T47D (cell line): ENCODE measurements at places on chromosomes 13 and 19.

DNA sequence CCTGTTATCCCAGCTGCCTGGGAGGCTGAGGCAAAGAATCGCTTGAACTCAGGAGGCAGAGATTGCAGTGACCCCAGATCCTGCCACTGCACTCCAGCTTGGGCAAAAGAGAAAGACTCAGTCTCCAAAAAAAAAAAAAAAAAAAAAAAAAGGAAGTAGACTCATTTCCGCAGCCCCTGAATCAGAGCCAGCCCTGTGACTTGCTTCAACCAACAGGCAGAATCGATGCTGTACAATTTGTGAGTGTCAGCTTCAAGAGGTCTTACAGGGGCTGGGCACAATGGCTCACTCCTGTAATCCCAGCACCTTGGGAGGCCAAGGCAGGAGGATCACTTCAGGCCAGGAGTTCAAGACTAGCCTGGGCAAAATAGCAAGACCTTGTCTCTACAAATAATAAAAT is 12.8 kb downstream of the ANKRD27 start:
- no peak for DNase-seq

DNA sequence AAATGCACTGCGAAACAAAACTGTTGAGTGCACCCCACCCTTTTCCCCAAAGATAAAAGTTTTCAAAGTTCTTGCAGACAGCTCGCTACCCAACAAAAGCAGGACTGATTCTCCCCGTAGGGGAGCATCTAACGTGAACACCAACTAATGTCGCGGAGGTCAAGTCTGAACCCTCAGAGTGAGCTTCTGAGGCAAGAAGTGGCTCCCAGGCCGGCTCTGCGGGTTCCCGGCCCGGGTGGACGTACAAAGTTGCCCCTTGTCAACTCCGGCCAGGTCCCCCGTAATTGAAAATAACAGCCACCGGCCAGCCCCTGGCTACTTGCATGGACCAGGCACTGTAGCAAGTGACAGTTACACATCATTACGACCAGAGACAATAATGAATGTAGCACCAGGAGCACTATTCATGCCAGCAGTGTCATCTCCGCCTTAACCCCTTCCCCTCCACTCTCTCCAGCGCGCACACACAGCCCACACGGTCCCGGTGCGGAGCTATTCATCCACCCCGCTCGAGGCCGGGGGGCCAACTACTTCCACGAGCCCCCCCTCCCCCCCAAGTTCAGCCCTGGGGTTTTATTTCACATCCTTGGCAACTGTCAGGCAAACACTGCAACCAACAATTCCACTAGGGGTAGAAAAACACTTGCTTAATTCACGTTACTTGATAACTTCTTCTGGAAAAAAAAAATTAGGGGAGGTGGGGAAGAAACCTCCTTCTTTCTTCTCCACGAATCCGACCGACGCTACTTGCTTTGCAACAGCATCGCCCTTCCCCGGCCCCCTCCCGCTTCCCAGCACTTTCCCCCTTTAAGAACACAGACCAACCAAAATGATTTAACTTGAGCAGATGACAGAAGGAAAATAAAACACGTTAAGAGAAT is 1.2 kb downstream of the KLF12 start:
- DNase-seq = no peak

DNA sequence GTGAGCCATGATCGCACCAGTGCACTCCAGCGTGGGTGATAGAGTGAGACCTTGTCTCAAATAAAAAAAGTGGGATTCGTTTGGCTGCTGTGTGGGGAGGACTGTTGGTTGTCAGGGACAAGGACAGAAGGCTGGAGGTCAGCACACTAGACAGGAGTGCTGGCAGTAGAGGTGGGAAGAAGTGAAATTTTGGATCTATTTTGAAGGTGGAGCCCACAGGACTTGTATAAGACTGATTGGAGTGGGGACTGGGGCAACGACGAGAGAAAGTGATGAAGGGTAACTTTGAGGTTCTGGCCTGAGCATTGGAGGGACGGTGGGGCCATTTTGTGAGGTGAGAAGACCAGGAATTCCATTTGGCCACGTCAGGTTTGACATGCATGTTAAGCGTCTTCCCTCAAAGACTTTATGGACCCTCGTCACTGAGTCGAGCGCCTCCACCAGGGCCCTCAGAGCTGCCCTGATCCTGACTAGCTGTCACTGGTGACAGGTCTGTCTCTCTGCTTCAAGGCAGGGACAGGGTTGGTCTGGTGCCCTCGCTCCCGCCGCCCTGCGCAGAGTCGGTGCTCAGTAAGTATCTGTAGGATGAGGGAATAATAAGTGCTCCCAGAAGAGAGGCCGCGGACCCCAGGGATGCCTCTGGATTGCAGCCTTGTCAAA is 673 bp downstream of the CTU1 start:
- DNase-seq = no peak

DNA sequence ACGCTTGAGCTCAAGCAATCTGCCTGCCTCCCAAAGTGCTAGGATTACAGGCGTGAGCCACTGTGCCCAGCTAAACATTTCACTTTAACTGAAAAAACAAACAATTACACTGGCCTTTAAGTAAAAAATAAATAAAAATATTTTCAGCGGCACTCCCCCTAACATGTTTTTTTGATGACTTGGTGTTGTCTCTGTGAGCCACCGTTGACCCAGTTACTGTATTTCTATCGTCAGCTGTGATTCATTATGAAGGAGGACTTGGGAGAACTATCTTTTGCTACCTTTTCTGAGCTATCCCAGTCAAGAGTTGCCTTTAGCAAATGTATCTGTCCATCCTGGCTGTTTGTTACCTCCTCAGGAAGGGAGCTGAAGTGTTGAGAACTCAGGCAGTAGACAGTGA is 18.5 kb upstream of the C19orf33 start:
- DNase-seq = no peak

GRCh38 chr13:45269204-45269603 is 68.4 kb upstream of the KCTD4 start:
- no peak for DNase-seq

GRCh38 chr13:62512194-62513141 is 1096.8 kb upstream of the PCDH20 start:
- DNase-seq = no peak

DNA sequence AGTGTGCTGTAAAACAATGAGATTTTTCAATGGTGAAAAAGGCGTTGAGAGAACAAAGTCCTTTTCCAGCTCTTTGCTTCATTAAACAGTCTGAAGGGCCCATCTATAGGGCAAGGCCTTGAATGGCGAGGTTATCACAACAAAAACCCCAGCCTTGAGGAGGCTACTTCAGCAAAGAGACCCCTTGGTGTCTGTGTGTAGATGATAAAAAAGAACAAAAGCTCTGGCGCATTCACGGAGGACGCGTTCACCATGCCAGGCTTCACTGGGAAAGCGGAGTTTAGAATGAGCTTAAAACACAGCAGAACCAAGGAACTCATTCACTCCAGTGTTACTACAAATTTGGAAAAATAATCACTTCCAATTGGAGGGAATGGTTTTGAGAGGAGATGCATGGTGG is 530.0 kb upstream of the ARGLU1 start:
- DNase-seq = no peak

DNA sequence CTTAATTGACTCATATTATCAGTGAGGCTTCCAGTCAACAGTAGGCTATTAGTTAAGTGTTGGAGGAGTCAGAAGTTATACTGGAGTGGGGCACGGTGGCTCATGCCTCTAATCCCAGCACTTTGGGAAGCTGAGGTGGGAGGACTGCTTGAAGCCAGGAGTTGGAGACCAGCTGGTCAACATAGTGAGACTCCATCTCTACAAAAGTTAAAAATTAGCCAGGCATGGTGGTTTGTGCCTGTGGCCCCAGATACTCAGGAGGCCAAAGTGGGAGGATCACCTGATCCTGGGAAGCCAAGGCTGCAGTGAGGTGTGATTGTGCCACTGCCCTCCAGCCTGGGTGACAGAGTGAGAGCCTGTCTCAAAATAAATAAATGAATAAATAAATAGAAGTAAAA is 53.2 kb downstream of the COMP start:
- DNase-seq = no peak

DNA sequence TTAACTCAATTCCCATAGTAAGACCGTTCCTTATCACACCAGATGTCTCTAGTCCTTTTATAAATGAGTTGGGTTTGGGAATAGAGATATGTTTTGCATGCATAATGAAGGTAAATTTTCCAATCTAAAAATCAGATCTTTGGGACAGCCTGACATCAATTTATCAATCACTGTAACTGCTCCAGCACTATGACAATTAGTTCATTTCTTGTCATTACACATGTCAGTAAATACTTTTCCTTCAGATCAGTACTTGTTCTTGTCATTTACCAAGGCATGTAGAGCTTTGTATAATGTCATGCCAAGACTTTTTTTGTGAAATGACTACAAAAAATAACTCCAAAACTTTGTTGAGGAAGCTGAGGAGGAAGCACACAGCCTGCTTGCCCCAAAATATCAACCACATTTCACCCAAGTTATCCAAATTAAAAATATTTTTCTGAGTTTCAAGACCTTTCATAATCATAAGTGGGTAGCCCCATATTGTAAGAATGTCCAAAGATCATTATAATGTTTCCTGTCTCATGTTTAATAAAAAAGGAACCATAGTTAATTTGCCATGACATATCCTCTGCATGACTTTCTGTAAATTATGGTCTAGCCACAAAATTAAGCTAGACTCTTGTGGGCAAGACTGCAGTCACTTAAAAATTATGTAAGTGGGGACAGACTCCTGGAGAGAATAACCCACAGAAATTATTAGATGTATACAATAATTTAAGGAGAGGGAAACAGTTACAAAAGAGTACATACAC is 586.8 kb downstream of the TBC1D4 start:
- DNase-seq = no peak

- DNase-seq = no peak
Observed at GRCh38 chr19:2478756-2479555, 3.0 kb downstream of the GADD45B start.

DNA sequence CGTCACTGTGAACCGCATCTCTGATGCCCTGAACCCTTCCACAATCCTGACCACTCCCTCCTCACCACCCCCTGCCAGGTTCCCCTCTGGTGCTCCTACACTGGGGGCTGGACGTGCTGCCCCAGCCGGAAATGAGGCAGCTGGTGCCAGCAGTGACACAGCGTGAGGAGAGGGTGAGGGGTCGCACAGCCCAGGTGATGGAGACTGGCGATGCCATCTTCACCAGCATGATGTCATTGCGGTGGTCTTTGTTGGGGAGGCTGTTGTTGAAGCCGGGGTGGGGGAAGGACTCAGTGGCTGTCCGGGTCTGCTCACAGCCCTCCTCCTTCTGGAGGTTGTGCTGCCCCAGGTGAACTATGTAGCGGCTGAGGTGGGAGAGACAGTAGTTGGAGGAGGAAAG is 2.5 kb downstream of the KLK11 start:
- no peak for DNase-seq

GRCh38 chr13:69866555-69866954 is 241.1 kb upstream of the ATXN8OS start:
- no peak for DNase-seq

- no peak for DNase-seq
Observed at GRCh38 chr13:78993792-78994191, 334.8 kb upstream of the OBI1 start.

- no peak for DNase-seq
Observed at GRCh38 chr13:80669112-80669511, 328.2 kb upstream of the SPRY2 start.

DNA sequence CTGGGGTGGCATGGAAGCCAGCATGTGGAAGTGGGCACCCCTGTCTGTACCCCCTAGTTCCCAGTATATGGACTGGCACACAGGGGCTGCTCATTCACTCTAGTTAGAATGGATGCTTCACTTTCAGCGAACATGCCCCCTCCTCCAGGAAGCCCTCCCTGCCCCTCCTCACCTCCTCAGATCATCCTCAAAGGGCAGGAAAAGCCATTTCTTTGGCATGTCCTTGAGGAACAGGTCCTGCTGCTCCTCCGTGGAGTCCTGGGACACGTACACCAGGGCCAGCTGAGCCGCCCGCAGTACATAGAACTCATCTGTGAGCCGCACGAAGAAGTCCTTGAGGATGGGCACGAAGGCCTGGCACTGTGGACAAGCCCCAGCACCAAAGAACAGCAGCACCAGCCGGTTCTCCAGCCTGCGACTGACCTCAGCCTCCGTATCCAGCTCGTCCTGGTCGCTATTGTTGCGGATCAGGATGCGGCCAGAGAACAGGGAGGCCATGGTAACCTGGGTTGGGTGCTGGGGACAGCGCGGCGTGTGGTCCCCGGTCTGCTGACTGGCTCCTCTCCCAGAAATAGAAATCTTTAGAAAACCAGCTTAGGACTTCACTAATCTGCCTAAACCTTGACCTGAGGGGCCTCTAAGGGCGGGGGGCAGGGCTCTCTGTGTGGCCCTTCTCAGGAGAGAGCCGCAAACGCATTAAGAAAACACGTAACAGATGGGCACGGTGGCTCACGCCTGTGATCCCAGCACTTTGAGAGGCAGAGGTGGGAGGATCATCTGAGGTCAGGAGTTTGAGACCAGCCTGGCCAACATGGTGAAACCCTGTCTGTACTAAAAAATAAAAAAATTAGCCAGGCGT is at the start of gene NXNL1:
Gene NXNL1, minus strand, starts transcription at position 555 of the 859 bp plus-strand sequence. Its CDS starts 57 bp downstream, at position 498.
- no peak for DNase-seq

DNA sequence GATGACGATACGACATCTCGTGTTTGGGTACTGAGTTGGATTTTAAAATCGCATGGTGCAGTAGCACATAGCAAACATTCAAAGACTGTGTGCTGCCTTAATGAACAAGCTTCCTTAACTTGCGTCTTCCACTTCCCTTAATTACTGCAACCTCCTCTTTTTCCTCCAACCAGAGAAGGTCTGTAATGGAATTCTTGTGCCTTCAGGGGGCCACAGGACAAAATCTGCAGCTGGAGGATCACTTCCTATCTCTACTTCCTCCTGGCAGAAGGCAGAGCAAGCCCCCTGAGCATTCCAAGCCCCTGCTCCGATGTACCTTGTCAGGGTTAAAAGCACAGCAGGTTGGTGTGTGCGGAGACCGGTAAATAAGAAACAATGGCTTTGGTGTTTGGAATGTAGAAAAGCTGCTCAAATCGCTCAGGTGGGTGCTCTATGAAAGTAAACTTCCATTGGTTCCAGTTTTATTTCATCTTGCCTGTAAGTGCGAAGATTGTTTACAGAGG is 151.3 kb upstream of the UQCRFS1 start:
- DNase-seq = no peak

DNA sequence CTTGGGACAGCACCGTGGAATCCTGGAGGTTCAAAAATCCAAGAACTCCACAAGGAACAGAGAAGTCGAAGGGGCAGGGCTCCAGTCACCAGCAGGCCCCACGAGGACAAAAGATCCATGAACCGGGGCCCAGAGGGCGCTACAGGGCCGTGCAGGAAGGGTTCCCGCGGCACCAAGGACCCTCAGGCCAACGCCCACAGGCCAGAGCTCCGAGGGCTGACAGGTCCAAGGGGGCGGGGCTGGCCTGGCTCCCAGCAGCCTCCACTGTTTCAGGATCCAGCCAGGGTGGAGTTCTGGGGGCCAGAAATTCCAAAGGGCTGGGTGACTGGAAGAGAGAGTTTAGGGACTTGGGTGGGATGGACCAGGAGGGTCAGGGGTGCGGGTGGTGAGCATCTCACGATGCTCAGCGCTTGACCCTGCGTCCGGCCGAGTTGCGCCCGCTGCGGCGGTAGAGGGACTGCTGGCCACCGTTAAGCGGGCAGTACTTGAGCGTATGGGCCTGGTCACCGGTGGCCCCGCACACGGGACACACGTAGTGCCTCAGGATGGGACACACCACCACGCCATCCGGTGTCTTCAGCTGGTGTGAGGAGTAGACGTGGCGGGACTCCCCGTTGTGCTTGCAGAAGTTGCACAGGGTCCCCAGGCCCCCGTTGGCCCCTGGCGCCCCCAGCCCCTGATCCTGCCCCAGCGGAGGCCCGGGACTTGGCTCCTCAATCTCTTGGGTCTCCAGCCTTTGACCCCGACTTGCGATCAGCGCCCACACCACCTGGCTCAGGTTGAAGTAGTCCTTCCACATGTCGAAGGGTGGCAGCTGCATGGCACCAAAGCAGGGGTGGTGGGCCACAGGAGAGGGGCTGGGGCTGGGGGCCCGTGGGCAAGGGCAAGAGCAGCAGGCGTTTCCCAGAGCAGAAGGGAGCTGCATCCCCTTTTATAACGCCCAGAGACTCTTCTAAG is at the start of gene NANOS2:
Gene NANOS2, minus strand, starts transcription at position 905 of the 957 bp plus-strand sequence. Its CDS starts 85 bp downstream, at position 820.
- no peak for DNase-seq
